ENCODE measurements at places on chromosomes 7 and 10. TPM values are rescaled to one million over a fixed set of nuclear protein-coding genes. Genes with fewer than 3 reads are reported as not detected.

PGAM2 gene
- total RNA-seq: 1.1 TPM

PROSER2 gene
- not detected for total RNA-seq

PLEKHS1 gene
- total RNA-seq: not detected

PIK3AP1 gene
- 111 TPM for total RNA-seq

PITRM1 gene
- 40.3 TPM for total RNA-seq

PON1 gene
- not detected for total RNA-seq

AMPH gene
- total RNA-seq: not detected

TRIM4 gene
- total RNA-seq: 22.5 TPM

TBXAS1 gene
- total RNA-seq: not detected

MCU gene
- 9.4 TPM for total RNA-seq

LYZL1 gene
- total RNA-seq: not detected

PLA2G12B gene
- not detected for total RNA-seq

LIPF gene
- not detected for total RNA-seq

Data from OCI-LY7 (cell line).